ENCODE measurements at places on chromosomes 2 and 18.

- no peak for DNase-seq
Measured at GRCh38 chr2:230910546-230911177, 14.4 kb downstream of the GPR55 start.

- no peak for DNase-seq
Measured at GRCh38 chr2:67878743-67879142, 184.1 kb downstream of the C1D start.

- no peak for DNase-seq
Measured at GRCh38 chr2:206452242-206452641, 8.9 kb downstream of the ADAM23 start.

DNA sequence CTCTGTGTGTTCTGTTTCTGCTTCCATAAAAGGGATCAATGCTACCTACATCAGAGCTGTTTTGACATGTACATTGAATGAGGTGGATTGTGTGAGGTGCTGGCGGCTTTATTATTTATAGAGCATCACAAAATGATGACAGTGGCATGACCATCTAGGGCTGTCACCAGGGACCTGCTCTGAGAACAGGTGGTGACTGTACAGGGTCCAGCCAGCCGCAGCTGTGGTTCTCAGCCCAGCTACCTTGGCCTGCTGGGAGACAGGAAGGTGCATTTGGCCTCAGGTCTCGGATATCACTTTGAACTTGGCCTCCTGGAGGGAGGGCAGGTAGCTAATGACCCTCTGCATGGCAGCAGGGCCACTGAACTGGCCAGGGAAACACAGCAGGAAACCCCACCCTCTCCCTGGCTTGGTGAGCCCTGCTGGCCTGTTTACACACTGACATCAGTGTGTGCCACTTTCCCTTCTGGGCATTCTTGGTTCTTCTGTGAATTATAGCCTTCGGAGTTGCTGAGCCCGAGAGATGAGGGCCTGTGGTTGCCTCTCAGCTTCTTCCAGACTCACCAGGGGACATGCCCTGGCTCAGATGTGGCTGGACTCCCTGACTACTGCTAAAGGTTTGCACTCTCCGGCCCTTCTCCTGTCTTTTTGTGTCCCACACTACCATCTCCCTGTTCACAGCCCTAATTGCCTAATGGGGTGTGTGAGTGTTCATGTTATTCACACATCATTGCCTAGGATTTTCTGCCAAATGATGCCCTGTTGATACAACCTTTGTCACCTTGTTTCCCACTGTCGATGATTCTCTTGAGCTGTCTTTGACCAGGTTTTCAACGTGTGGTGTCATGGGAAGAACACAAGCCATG, 109.2 kb upstream of the RAB12 start:
- DNase-seq, result no peak

- DNase-seq, result no peak
Measured at GRCh38 chr2:119086327-119086726, 72.2 kb downstream of the C1QL2 start.

DNA sequence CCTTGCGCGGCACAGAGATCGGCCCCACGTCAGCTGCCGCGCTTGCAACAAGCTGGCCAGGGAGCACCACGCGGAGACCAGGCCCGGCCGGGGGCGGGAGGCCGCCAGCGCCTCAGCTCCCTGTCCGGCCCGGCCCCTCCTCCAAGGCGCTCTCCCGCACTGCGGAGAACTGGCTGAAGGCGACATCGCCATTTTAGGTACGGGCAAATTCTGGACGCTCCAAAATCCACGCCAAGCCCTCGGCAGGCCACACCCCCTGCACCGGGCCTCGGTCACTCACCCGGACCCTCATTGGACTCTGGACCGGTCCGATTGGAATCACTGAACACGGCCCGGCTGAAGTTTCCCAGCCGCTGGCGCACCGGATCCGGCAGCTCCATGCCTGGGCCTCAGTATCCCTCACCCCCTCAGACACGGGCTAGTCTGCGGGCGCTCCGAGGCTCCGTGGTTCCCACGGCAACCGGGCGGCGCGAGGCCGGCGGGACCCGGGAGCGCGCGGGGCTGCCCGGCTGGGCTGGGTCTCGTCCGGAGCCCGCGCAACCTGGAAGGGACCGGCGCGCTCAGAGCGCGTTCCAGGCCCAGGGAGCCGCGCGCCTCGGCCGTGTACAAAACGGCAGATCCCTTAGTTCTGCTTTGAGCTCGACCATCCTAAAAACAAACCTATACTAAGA, at the start of gene TMEM17:
TMEM17 (minus strand) TSS at position 446 of the 671 bp plus-strand sequence; CDS start at position 380, 66 bp downstream.
- DNase-seq, result peak; percentile 49

DNA sequence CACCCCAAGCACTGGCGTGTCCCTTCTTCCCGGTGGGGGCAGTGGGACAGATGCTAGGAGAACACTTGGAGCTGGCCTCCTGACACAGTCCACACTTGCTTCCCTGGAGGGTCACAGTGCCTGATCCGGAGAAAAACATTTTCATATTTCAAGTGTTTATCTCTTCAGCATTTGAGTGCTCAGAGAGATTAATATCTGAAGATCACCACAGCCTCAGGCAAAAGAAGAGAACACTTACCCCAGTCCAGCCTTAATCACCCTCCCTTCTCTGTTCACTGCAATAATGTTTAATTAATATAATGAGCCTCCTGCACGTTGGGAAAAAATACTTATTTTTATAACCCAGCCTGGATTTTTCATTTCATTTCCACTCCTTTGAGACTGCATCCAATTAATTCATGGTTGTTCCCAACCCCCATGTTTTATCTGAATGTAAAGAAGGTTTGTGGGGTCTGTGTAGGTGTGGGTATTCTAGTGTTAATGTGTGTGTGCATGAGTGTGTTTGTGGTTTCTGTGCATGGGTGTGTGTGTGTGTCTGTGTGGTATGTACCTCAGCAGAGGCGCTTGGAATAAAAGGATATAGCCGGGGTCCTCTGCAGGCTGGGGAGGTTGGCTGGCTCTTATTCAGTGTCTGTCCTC, 72.1 kb downstream of the NRP2 start:
- no peak for DNase-seq

DNA sequence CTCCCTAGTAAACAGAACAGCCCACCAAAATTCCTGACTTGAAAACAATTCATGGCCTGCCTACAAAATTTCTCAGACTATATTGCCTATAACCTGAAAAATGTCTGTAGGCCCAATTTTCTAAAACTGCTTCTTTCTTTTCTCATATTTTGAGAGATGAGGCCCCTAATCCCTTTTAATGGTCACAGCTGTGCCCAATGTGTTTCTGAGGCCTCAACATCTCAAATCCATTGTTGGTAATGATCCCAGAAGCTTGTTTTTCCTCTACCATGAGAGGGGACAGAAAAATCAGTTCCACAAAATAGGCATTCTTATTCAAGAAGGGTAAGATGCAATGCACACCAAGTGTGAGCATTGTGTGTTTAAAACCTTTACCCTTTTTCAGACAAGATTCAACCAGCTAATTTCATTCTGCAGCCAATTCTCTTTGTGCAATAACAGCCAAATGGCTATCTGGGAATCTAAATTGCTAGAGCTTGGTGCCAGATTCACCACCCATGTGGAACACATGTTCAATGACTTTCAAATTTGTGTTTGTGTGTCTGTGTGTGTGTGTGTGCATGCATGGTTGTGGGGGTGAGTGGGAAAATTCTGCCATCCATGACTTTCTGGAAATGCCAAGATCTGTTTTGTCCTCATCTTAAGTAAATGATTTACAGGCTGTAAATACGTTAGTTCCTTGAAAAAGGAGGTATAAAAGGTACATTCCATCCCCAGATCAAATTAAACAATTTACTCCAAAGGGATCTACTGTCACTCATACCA, 319.5 kb downstream of the TNS1 start:
- no peak for DNase-seq

- no peak for DNase-seq
Measured at GRCh38 chr18:61086657-61087056, 246.6 kb upstream of the CDH20 start.

DNA sequence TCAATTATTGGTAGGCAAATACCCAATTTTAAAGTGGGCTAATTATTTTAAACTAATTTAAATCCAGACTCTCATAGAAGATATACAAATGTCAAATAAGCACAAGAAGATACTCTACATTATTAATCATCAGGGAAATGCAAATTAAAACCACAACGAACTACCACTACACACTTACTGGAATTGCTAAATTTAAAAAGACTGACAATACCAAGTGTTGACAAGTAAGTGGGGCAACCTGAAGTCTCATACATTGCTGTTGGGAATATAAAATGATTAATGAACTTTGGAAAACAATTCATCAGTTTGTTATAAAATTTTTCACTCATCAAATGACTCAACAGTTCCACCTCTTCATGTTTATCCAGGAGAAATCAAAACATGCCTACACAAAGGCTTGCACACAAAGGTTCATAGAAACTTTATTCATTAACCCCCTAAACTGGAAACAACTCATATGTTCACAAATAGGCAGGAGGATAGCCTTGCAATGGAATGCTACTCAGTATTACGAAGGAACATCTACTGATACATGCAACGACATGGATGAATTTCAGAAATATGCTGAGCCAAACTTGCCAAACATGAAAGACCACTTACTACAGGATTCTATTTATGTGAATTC, 120.8 kb downstream of the MCFD2 start:
- DNase-seq, result no peak

DNA sequence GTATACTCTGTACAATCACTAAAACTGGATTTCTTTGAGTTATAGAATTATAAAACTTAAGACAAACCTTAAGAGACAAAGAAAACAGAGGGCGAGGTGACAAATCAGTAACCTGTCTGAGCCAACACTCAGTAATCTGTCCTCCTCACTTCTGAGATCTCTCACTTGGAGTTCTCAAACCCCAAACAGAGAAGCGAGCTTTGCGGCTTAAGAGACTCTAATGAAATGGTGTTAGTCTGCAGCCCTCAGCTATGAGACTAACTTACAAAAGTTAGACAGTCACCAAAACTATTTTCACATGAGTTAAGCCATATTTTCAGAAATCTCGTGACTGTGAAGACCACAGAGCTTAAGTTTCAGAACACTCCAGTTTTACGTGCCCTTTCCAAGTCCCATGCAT, 140.6 kb downstream of the TMX3 start:
- DNase-seq, result no peak

- no peak for DNase-seq
Measured at GRCh38 chr2:34030273-34030672, 431.2 kb upstream of the FAM98A start.

DNA sequence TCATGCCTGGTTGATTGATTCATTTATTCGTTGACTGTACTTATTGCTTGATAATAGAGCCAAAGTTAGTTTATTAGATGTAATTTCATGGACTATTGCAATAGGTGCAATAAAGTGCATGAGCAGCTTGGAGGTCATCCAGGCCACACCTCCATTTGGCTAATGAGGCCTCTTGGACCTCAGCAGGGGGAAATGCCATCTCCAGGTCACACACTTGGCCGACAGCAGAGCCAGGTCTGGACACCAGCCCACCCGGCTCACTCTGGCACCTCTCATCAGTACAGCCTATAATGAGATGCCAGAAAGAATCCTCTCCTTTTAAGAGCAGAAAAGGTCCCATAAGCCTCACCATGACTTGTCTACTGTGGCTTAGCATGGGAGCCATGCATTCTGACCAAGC, 71.2 kb upstream of the AFF3 start:
- DNase-seq, result no peak

DNA sequence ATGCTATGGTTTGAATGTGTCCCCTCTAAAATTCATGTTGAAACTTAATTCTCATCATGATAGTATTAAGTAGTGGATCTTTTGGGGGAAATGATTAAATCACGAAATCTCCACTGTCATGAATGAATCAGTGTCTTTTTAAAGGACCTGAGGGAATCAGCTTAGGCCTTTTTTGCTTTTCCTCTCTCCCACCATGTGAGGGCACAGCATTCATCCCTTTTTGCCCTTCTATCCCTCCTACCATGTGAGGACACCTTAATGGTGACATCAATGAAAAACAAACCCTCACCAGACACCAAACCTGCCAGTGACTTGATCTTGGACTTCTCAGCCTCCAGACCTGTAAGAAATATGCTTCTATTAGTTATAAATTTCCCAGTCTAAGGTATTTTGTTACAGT, 247.1 kb upstream of the UBE2E3 start:
- no peak for DNase-seq

- no peak for DNase-seq
Measured at GRCh38 chr2:241033336-241033987, 35.0 kb downstream of the SNED1 start.

DNA sequence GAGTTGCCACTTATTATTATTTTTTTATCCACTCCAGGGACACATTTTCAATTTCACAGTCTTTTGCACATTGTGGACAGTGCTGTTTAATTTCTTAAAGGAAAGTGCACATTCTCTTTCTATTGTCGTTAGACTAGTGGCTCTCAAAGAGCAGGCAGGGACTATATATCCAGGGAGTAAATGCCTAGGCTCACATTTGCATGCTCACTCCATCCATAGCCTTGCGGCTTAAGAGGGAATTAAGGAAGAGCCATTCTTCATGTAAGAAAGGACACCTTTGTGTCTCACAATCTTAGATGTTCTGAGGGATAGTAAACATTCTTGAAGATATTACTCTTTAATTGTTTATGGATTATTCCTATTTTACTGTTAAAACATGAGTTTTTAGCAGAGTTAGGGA, 70.8 kb downstream of the FIGN start:
- no peak for DNase-seq

GRCh38 chr2:240822280-240822847, 2.3 kb upstream of the KIF1A start:
- no peak for DNase-seq

GRCh38 chr18:57432751-57433400, 2.3 kb upstream of the ONECUT2 start:
- no peak for DNase-seq

GRCh38 chr18:54089749-54090459, 134.6 kb downstream of the MBD2 start:
- no peak for DNase-seq

DNA sequence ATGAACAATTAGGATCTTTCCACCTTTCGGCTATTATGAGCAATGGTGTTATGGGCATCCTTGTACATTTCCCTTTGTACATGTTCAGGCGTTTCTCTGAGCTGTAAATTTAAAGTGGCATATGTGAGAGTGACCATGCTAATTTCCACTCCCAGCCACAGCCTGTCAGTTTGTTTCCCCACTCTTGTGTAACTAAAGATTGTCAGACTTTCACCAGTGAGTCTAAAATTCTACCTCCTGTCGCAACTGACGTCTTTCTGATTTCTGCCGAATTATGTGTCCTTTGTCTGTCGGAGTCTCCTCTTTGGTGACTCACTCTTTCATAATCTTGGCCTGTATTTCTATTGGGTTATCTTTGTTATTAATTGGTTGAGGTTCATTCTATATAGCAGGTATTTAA, 50.7 kb downstream of the TRAPPC12 start:
- no peak for DNase-seq

DNA sequence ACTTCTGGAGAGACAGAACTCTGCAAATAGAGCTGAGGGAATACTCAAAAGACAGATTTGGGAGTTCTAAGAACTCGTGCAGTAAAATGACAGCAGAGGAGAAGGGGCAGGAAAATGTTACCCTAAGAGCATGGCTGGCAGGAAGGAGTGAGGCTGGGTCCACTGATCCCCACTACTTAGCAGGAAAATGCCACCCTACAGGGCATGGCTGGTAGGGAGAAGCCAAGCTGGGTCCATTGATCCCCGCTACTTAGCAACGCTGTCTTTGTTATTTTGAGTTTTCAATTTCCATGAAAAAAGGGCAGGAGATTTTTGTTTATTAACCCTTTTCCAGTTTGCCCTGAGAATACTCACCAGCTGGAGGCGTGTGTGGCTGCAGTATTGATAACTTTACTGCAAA, 100.3 kb upstream of the TMEM200C start:
- no peak for DNase-seq

GRCh38 chr2:88212251-88212790, 42.2 kb downstream of the THNSL2 start:
- DNase-seq, result no peak

GRCh38 chr2:1097101-1097500, 146.5 kb downstream of the SNTG2 start:
- DNase-seq, result no peak

Measured in stimulated activated CD4-positive, alpha-beta T cell treated with anti-CD3 and anti-CD28 coated beads, Interleukin-4, amount 100 ng/mL, for 48 hours (primary cell).